ENCODE measurements at places on chromosomes 12 and 14.

- DNase-seq = peak; percentile 83
Measured at GRCh38 chr14:104680056-104680805, 9.2 kb upstream of the INF2 start.

DNA sequence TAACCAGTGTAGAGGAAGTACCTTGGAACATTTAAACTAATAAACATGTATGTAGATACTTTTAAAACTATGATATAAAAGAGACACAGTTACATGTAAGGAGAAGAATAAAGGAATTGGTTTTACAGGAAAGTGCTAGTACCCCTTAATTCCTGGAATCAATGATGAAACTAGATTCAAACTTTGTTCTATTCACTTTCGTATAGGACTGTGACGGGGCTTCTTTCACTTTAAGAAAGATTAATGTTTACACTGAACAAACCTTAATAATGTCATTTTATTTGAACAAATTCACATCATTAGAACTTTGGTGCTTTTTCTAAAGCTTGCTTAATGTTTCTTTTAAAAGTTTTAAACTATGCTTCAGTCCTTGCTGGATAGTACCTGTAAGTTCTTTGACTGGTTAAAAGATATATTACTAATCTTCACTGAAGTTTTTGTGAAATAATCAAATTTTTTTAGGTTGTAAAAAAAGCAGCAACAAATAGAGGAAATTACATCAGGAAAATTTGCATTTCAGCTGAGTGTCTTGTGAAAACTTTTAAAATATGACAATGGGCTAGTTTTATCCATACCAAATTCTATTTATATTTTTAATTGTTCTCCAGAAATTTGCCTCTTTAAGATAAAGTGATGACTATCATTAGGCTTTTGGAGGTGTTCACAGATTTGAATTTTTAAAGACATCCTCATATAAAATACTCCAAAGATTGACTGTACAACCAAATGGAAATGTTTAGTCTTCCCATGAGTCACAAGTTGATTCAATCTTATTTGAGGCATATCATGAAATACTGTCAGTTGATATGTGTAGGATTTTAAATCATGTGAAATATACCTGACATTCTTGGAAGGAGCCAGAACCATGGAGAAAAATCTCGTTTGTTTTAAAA is 36.2 kb downstream of the PAPOLA start:
- DNase-seq = no peak

DNA sequence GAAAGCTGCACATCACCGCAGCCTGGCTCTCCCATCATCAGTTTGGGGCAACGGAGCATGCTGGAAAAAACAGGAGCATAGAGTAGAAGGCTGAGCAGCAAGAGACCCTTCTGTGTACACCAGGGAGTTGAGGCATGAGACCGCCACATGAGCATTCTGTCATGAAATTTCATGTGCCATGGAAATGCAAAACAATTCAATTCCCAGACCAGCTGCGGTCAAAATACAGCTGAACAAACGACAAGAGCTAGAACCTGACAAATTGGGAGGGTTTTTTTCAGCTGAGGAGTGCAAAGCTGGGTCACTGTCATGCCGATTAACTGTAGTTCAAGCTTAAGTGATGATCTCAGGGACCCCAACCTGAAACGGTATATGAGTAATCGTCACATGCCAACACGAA is 37.1 kb downstream of the TMEM30B start:
- no peak for DNase-seq

GRCh38 chr14:54766276-54767138 is 136.1 kb downstream of the GCH1 start:
- no peak for DNase-seq

- DNase-seq = peak; percentile 27
Measured at GRCh38 chr14:20610002-20610765, 19.0 kb upstream of the RNASE12 start.

- DNase-seq = no peak
Measured at GRCh38 chr12:78881685-78882084, 17.1 kb downstream of the SYT1 start.

- no peak for DNase-seq
Measured at GRCh38 chr12:84913129-84913515, 523 bp upstream of the SLC6A15 start.

DNA sequence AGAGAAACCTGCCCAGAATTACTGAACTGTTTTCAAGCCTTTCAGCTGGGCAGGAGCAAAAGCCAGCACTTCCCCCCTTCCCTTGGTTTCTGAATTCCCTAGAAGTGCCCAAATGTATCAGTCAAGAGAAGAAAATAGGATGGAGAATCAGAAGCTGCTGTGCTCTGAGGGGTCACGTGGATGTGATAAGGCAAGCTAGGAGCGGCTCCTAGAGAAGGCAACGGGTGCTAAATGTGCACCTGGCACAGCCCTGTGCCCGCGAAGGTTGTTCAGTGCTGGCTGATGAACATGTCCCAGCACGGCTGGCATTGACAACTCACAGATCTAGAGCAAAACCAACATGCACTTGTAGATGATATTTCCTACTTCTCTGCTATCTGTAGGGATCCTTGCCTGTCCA is 8.3 kb downstream of the EMG1 start:
- DNase-seq = no peak

DNA sequence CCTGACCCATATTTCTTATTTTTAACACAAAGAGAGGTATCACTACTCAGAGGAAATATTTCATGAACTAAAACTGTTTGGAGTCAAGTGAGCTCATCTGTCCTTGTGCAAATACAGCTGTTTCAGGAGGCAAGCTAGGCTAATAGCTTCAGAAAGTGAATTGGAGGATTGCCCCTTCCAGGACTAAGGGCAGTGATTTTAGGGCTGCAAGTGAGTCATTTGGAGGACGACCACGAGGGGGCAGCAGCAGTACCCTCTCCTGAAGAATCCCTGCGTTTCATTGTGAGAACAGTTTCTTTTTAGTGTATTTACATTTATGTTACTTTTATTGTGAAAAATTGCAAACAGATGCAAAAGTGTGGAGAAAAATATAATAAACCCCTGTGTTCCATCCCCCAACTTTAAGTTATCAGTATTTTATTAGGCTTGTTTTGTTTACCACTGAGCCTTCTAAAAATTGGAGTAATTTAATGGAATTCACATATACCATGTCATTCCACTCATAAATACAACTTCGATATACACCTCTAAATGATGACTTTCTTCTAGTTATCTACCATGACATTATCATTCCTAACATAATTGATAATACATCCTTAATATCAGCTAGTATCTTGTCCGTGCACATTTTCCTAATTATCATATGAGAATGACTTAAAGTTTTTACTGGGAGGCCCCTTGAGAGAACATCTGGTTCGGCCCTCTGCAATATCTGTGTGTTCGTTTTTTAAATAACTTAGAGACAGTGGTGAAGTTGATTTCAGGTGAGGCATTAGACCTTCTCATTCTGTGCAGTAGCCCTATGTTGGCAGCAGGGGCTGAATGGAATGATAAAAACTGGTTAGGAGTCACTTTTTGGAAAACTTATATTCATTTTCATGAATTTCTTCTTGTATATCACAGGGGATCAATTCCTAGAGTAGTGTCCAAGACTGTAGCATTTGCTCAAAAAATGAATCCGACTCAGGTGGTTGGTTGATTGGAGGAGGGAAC is 13.7 kb downstream of the FOXJ2 start:
- DNase-seq = no peak

DNA sequence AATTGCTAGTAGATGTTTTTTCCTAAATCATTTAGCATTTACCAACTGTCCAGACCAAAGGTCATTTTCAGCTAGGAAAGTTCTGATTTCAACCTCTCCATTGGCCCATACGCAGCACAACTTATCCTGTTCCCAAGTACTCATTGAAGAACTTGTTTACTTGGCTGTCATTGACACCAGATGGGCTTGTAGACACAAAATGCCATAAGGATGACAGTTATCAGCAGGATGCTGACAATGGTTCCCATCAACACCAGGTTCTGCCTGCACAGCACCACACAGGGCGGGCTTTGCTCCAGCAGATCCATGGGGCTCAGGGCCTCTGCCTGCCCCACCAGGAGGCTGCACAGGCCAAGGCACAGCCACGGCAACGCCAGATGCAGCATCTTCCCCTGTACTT is 36.5 kb upstream of the TMPRSS12 start:
- DNase-seq = no peak

DNA sequence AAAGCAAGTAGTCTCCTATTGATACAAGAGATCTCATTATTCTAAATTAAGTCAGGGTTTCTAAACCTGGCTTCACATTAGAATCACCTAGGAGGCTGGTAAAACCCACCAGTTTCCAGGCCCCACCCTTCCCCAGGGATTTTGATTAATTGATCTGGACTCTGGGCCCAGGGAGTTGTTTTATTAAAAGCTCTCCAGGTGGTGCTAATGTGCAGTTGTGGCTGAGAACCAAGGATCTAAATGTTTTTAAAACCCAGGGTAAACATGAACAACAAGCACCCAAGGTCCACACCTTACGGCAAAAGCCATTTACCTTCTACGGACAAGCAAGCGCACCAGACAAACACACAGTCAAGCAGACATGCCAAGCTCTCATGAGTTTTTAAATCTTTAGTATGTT is 73.9 kb downstream of the SLC2A13 start:
- DNase-seq = no peak

DNA sequence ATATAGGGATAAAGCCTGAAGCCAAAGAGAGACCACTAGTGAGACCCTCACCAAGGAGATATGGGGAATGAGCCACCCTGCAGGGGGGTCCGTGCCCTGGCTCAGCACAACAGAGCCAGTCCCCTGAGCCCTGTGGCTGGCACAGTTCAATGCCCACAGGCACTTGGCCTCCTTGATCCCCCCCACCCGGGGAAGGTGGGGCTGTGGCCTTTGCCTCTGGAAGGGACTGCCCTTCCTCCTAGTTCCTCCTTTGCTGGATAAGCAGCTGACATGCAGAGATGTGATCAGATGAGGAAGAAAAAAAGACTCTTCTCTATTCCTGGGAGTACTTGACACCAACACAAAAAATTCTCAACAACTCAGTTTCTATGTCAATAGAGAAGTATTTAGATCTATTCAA is 19.9 kb downstream of the TTC7B start:
- no peak for DNase-seq

- DNase-seq = no peak
Measured at GRCh38 chr12:105855361-105856047, 283.2 kb downstream of the NUAK1 start.

GRCh38 chr14:31068235-31068634 is 42.1 kb upstream of the STRN3 start:
- no peak for DNase-seq

- DNase-seq = no peak
Measured at GRCh38 chr14:100135073-100135472, 24.4 kb downstream of the DEGS2 start.

DNA sequence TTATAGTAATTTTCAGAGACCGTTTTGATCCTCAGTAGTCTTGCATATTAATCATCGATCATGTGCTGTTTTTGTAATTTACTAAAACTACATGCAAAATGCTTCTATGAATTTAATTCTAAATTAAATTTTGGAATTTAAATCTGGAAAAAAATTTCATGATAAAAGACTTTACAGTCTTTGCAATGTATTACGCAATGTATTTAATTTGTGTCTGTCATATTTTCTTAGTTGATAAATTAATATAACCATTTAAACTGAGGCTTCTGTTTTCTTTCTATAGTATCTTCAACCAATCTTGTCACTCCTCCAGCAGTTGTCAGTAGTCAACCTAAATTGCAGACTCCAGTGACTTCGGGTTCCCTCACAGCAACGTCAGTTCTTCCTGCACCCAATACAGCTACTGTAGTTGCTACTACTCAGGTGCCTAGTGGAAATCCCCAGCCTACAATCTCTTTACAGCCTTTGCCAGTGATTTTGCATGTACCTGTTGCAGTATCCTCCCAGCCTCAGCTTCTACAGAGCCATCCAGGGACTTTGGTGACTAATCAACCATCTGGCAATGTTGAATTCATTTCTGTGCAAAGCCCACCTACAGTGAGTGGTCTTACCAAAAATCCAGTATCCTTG is 94.8 kb downstream of the ATF7IP start:
- DNase-seq = no peak

- no peak for DNase-seq
Measured at GRCh38 chr14:97025722-97026121, 228.5 kb downstream of the VRK1 start.

- DNase-seq = no peak
Measured at GRCh38 chr14:93263416-93263815, 56.4 kb downstream of the UBR7 start.

GRCh38 chr14:96745500-96746051 is 51.6 kb upstream of the VRK1 start:
- no peak for DNase-seq

- DNase-seq = no peak
Measured at GRCh38 chr14:72616811-72617210, 277.1 kb downstream of the DPF3 start.

- DNase-seq = no peak
Measured at GRCh38 chr12:108699955-108700563, 31.3 kb downstream of the CORO1C start.

DNA sequence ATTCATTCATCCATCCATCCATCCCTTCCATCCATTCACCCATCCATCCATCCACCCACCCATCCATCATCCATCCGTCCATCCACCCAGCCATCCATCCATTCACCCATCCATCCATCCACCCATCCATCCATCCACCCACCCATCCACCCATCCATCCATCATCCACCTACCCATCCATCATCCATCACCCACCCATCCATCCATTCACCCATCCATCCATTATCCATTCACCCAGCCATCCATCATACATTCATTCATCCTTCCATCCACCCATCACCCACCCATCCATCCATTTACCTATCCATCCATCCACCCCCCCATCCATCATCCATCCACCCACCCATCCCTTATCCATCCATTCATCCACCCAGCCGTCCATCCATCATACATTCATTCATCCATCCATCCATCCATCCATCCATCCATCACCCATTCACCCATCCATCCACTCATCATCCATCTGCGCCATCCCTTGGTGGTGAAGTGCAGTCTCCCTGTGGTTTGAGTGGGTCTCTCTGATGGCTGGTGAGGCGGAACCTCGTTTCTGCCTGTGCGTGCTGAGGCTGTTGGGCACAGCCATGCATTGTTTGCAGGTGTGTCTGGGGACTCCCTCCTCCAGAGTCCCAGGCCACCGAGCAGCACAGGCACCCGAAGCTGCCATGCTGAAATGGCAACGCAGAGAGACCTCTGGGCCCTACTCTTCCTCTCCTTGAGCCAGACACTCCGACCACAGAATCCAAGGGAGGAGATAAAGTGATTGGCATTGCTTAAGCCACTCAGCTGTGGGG is 22.7 kb downstream of the NOC4L start:
- no peak for DNase-seq

GRCh38 chr14:37262649-37263048 is 64.9 kb downstream of the MIPOL1 start:
- no peak for DNase-seq

DNA sequence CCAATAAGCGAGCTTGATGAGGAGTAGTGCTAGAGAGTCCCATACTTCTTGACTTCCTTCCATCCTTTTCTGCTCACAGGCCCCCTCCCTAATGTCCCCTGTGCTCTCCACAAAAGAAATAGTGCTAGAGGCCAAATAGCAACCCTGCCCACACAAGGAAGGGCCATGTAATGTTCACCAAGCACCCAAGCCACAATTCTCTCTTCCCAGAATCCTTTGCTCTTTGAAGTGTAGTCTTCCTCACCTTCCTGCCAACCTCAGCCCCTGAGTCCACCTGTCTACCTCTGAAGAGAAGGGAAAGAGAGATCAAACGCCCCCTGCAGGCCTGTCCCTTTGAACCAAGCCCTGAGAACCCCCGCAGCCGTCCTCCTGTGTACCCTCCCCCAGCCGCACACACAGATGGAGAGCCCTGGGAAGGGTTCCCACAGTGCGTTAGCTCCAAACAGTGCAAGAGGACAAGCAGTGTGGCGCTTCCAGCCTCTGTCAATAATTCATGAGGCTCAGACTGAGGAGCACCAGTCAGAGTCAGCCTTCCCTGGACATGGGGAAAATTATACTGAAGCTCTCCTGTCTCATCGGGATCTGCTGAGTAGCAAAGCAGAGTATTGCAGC is 1.9 kb upstream of the DHRS4 start:
- no peak for DNase-seq

All from hypothalamus (tissue), 51 donors.